ENCODE measurements at places on chromosomes 12 and 14.
A peak's percentile ranks its signal among the peaks of the same experiment; 100 is the strongest.

GRCh38 chr14:87255058-87255457 lies 737.9 kb downstream of the GALC start:
- no peak for DNase-seq

GRCh38 chr12:3816266-3816665 lies 56.9 kb downstream of the PARP11 start:
- DNase-seq, result no peak

GRCh38 chr14:76719666-76720065 lies 41.6 kb upstream of the VASH1 start:
- DNase-seq, result no peak

GRCh38 chr12:89389755-89390661 lies 37.7 kb upstream of the DUSP6 start:
- DNase-seq, result peak; percentile 39

DNA sequence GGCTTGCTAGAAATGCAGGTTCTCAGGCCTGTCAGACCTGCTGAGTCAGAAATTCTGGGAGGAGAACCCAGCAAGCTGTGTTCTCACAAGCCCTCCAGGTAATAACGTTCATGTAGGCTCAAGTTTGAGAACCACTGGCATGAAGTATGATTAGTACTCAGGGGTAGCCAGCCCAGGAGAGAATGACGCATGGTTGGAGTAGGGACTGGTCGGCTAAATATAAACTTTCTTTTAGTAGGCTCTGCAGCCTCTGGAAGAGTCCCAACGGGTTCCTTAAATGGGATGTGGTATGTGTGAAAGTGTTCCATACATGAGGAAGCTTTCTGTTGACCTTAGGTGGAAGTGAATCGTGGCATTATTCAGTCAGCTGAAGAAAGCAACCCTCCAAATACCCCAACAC lies 209.3 kb downstream of the SLC41A2 start:
- DNase-seq, result no peak
